Cardiac septum (tissue), 1 donor: ENCODE measurements at places on chromosomes 1 and 21.
A peak's percentile ranks its signal among the peaks of the same experiment; 100 is the strongest.

GRCh38 chr1:223248001-223248769 is 105.1 kb upstream of the TLR5 start:
- no peak for DNase-seq

- peak; percentile 57 for DNase-seq
These were observed 24.4 kb upstream of the PWP2 start for GRCh38 chr21:44082648-44083440.

DNA sequence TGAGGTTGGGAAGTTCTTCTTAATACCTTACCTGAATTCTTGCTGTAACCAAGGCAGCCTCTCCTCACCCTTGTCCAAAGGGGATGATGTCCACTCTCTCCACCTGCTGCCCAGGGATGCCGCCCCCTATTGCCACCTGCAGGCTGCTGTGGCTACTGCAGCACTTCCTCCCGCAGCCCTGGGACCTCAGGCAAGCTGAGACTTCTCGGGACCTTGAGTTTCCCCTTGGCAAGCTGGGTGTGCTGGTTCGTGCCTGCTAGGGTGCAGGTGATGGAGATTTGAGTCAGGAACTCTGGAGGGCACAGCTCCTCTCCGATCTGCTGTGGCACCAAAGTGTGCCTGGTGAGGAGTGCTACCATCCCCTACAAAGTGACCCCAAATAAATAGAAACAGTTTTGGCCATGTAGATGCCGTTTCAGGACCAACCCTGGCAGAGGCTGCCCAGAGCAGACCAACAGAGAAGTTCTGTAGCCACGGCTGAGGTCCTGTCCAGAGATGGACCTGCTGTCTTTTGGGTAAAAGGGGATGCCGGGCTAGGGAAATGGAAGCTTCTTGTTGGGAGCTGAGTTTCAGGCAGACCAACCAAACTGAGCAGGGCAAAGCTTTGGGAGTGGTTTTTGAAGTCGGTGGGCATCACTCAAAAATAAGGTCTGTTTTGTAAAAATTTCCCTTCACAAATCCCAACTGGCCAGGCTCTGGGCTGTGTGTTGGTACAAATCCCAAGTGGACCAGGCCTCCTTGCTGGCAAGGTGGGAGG is 31.7 kb downstream of the RUNX3 start:
- peak; percentile 76 for DNase-seq

- no peak for DNase-seq
These were observed 64.3 kb upstream of the TTC34 start for GRCh38 chr1:2865571-2866421.

DNA sequence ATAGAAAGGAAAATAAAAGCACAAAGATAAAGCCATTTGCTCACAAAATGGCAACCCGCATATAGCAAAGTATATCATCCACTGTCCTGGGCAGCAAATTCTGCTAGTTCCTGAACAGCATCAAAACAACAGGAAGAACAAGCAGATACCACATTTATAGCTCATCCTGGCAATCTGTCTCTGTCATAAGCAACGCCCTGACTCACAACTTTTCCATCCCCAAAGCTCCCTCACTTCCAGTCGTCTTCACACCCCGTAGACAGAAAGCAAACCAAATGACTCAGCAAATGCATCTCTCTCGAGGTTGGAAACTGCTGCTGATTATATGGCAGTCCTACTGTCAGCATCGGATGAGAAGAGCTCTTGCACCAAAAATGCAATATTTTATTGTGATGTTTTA is 65.8 kb downstream of the AK5 start:
- no peak for DNase-seq

DNA sequence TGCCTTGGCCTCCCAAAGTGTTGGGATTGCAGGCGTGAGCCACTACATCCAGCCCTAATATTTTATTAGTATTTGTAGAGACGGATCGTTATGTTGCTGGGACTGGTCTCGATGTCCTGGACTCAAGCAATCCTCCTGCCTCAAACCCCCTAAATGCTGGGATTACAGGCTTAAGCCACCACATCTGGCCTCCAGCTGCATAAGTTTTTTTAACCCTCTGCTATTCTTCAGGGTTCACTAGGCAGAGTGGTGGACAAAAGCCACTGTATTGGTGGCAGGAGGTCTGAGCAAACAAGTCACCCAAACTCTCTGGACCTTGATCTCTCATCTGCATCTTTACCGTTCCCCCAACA is 10.1 kb upstream of the CLIC4 start:
- DNase-seq, result no peak

DNA sequence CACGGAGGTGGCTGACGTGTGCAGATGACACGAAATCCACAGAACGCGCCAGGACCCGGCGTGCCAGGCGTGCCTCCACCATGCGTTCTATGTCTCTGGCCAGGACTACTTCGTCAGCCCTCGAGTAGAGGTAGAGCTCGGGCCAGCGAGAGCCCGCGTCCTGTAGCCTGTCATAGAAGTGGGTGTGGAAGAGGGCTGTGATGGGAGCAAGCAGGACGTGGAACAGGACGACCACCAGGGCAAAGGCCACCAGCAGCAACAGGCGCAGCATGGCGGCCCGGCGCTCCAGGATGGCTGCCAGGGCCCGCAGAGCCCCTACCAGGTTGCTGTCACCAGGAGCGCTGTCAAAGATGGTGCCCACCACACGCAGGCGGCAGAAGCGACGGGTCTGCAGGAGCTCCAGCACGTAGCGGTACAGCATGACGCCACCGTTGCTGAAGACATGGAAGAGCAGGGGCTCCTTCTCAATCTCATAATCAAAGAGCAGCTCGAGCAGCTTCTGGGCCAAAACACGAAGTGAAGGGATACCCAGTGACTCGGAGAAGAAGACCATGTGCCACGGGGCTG is 19.6 kb downstream of the TMEM53 start:
- no peak for DNase-seq

DNA sequence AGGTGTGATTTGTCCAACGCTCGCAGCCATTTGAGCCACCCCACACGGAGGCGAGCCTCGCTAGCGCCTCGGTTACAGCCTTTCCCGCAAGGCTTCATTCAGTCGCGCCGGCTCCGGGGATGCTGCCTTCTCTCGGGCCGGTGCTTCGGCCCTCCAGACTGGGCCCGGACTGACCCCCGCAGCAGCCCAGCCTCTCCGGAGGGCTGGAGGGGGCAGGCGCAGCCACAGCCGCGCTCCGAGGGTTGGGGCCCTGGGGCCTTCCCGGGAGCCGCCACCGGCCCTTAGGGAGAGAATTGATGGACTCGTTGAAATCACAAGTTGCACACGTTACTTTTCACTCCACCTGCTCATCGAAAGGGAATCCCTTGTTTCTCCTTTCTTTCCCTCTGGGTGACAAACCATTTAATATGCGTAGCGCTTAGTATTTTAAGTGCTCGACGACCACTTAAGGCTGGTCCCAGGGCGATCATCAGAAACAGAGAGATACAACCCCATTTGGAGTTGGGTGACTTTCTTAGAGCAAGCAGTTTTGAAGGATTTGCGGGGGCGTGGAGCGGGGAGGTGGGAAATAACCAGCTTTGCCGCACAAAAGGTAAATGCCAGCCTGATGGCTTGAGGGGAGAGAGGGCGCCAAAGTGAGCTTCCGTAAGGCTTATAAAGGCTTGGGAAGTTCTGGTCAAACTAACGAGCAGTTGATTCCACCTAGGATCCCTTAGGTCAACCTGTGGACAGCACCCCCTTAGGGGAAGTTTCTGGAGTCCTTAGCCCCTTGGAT is 24.6 kb upstream of the ENAH start:
- no peak for DNase-seq

DNA sequence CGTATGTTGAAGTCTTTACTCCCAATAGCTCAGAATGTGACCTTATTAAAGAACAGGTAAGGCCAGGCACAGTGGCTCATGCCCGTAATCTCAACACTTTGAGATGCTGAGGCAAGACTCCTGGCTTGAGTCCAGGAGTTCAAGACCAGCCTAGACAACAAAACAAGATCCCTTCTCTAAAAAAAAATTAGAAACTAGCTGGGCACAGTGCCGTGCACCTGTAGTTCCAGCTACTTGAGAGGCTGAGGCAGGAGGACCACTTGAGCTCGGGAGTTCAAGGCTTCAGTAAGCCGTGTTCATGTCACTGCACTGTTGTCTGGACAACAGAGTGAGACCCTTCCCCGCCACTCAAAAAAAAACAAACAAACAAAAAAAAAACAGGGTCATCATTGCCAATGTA is 171.3 kb downstream of the RERE start:
- no peak for DNase-seq

GRCh38 chr1:236489710-236490377 is 33.9 kb upstream of the LGALS8 start:
- DNase-seq, result no peak

GRCh38 chr1:160756849-160757201 is 17.8 kb downstream of the SLAMF7 start:
- DNase-seq, result no peak

- no peak for DNase-seq
These were observed 377.4 kb upstream of the RUNX1 start for GRCh38 chr21:35426469-35426868.

DNA sequence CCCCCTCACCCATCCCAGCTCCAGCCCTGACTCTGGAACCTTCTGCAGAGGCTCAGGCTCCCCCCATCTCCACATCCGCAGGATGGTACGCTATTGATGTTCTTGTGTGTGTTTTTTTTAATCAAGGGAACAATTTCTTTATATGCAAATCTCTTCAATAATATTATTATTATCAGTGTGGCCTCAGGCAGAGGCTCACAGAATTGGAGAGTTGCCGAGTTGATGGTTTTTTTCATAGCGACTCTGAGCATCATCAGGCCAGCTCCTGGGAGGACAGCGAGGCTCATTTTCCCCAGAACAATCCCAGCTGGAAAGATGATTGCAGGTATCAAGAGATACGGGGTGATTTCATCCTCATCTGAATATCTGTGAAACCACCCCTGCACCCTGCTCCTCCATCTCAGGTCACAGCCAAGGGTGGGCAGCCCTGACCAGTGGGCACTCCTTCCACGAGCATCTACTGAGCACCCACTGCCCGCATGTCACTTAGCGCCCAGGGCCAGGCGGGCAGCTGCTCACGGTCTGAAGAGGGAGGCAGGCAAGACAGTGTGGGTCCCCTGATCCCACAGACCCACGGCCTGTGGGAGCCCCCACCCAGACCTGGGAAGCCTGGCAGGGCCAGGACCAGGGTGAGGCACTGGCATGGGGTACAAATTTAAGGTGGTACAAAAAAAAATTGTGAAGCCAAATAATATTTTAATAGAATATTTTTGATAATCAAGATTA is 245.6 kb upstream of the VAMP3 start:
- DNase-seq, result no peak

DNA sequence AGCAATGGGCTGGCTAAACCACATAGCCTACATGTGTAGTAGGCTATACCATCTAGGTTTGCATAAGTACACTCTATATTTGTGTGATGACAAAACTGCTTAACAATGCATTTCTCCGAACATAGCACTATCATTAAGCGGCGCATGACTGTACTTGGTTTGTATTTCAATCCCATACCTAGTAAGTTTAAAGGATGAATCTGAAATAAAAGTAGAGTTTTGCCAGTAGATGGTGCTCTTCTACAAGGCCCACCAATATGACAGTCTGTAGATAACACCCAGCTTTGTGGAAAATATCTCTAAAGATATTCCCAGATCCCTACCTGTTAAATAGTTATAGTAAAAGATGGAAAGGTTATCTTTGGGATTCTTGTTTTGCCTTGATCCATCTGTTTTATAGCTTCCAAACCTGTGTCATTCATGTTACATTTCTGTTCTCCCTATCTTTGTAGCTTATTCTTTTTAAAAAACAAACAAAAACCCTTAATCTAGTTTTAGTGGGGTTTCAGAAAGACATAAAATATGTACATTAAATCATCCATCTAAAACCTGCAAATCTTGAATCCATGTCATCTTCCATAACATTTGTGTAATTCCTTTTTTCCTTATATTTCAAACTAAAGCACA is 33.9 kb upstream of the ASPM start:
- no peak for DNase-seq

GRCh38 chr1:229203030-229203751 is 67.7 kb upstream of the RAB4A start:
- no peak for DNase-seq

DNA sequence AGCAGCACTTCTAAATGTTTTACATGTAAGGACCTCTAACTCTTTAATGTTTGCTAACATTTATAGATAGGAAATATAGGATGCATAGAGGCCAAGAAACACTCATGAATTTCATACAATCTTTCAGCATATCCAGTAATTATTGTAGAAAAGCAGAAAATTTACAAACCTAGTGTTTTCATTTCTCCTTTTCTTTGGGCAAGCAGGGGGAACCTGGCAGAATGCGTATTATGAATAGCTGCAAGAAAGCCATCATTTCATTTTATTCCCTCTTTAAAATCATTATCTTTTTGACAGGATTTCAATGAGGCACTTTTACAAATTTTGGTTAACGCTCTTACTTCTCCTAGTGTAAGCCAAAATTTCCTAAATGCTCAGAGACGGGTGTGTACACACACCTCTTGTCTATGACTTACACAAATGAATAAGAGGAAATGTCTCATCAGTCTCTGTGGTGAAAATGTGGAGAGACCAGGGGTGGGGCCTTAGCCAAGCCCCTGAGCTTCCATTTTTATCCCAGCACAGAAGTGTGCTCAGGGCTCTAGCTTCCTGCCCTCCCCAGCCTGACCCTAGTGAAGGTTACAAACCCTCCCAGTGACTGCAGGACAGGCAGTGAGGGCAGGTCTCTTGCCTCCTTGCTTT is 91.6 kb downstream of the LRRC8C start:
- DNase-seq, result peak; percentile 82

DNA sequence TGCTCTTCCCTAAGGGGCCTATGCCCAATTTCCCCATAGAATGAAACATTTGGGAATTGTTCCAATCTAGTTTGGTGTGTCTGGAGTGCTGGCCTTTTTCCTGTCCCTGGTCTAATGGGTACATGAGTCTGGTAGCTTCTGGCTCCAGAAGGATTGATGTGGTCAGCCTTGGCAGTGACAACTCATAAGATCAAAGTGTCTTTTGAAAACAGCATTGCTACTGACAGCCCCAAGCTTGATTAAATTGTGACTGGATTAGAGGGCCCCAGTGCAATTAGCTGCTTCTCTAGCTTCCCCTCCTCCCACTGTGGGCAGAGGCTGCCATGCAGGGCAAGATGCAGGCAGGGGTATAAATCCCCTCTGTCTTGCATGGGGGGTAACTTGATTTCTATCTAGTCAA is 130.9 kb downstream of the UCK2 start:
- no peak for DNase-seq

DNA sequence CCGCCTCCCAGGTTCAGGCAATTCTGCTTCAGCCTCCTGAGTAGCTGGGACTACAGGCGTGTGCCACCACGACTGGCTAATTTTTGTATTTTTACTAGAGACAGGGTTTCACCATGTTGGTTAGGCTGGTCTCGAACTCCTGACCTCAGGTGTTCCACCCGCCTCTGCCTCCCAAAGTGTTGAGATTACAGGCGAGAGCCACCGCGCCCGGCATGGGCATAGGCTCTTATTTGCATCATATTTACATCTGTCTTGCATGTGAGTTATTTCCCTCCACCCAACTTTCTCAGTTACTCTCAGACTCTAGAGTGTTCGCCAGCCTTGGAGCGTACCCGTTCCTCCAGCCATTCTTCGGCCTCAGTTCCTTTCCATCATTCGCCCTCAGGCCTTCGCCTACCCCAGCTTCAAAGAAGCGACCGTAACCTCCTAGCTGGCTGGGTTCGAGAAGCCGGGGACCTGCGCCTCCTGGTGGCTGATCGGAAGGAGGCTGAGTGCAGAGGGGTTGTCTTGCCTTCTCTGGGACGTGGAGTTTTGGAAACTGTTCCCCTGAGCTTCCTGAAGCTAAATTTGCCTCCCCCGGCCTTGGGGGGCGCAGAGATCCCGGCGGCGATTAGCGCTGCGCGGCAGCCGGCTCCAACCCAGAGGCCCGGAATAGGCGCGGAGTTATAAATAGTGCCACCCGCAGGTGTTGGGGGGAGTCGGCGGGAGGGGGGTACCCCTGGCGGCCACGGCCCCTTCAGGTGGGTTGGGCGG is 3.6 kb upstream of the ZBTB7B start:
- peak; percentile 91 for DNase-seq

- DNase-seq, result no peak
These were observed 67.1 kb downstream of the PTPRU start for GRCh38 chr1:29303201-29304024.
